ENCODE measurements at places on chromosomes 1 and 21.

GRCh38 chr1:103230061-103230460, 121.7 kb upstream of the COL11A1 start:
- peak; percentile 63 for DNase-seq

GRCh38 chr1:111864862-111865261, 109.2 kb downstream of the DDX20 start:
- DNase-seq, result no peak

DNA sequence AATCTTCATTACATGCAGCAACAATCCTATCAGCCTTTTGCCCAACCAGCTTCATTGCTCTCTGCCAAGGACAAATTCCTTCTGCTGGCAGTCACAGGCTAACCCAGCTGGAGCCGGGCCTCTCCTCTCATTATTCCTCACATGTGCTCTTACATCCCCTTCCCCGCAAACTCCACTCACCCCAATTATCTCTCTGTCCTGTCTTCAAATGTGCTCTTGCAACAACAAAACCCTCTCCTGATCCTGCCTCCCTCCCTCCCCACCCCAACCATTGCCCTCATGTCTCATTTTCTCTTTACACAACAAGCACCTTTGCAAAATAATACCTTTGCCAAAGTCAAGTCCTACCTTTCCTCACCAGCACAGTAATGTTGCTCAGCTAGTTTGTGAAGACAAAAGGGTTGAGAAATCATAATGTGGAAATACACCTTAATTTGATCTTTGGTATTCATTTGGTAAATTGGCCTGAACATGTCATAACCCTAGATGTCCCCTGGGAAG, 36.0 kb upstream of the DHCR24 start:
- DNase-seq, result no peak

DNA sequence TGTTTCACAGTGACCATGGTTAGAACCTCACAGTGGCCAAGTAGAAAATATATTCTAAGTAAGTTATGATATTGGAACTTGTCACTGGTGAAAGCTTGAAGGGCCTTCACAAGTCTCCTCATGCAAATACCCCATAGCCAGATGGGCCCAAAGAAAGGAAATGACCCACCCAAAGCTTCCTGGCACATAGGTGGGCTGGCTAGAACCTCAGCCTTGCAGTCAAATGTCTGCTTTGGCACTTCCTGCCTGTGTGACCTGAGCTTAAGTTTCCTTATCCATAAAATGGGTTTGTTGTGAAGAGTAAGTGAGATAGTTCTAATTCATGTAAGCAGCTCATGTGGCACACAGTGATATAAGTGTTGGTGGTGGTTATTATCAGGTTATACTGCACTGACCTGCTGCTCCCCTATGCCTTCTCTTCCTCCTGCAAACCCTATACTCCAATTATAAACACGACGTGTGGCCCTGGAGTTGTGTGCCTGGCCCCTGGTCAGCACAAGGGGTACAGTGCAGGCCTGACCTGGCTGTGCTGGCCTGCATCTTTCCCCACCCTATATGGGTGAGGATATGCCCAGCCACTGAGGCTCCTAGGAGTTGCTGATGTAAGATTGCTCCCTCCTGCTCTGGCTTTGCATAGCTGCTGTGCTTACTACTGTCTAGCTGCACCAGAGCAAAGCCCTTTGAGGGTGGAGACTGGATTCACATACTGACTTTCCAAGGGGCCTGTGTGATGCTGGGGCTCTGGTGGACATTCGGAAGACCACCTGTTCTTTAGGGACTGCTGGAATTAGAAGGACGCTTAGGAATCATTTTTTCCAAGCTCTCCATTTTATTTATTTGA, 4.7 kb upstream of the SLFNL1 start:
- no peak for DNase-seq

DNA sequence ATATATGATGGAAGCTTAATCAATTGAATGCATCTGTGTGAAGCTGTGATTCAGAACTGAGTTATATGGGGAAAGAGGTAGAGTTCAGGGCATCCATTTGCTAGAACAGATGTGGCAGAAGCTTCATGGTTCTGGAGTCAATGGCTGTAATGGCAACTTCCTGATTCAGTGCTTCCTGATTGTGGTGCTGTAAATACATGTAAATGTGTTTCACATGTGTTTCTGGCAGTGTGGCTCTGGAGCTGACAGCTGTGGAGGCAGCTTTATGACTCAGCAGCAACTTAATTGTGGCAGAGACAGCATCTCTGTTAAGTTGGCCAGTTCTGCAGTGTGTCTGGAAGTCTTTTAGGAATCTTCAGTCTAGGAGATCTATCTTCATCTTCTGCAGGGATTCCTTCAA, 226.6 kb upstream of the ZRANB2 start:
- peak; percentile 55 for DNase-seq

DNA sequence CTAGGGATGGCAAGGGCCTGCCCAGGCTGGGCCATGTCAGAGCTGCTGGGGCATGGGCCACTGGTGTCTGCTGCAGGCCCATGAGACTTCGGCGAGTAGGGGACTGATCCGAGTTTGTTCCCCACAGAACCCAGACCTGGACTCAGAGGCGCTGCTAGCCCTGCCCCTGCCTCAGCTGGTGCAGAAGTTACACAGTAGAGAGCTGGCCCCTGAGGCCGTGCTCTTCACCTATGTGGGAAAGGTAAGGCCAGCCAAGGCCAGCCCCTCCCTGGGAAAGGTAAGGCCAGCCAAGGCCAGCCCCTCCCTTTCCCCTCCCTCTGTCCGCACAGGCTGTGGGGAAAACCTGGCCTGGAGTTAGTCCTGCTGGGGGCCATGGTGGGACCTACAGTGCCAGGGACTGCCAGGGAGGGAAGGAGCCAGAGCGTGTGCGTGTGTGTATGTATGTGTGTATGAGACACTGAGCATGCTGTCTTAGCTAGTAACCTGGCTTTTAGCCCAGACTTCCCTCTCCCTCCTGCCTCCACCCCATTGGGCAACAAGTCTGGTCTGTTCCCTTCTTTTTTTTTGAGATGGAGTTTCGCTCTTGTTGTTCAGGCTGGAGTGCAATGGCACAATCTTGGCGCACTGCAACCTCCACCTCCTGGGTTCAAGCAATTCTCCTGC, 8.0 kb downstream of the FAAH start:
- DNase-seq, result peak; percentile 75

DNA sequence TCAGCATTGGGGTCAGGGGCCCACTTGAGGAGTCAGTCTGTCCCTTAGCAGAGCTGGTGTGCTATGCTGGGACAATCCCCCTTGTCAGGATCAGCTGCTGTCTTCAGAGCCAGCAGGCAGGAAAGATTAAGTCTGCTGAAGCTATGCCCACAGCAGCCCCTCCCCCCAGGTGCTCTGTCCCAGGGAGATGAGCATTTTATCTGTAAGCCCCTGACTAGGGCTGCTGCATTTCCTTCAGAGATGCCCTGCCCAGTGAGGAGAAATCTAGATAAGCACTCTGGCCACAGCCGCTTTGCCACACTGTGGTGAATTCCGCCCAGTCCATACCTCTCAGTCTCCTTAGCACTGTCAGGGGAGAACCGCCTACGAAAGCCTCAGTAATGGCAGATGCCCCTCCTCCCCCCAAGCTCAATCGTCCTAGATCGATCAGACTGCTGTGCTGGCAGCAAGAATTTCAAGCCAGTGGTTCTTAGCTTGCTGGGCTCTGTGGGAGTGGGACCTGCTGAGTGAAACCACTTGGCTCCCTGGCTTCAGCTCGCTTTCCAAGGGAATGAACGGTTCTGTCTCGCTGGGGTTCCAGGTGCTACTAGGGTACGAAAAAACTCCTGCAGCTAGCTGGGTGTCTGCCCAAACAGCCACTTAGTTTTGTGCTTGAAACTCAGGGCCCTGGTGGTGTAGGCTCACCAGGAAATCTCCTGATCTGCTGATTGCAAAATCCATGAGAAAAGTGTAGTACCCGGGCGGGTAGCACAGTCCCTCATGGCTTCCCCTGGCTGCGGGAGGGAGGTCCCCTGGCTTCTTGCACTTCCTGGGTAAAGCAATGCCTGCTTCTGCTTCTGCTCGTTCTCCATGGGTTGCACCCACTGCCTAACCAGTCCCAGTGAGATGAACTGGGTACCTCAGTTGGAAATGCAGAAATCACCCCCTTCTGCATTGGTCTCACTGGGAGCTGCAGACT, 25.1 kb upstream of the TP53BP2 start:
- no peak for DNase-seq

- peak; percentile 32 for DNase-seq
Measured at GRCh38 chr1:83905315-83905907, 93.5 kb downstream of the TTLL7 start.

GRCh38 chr21:30104241-30104640, 62.4 kb downstream of the CLDN17 start:
- no peak for DNase-seq

DNA sequence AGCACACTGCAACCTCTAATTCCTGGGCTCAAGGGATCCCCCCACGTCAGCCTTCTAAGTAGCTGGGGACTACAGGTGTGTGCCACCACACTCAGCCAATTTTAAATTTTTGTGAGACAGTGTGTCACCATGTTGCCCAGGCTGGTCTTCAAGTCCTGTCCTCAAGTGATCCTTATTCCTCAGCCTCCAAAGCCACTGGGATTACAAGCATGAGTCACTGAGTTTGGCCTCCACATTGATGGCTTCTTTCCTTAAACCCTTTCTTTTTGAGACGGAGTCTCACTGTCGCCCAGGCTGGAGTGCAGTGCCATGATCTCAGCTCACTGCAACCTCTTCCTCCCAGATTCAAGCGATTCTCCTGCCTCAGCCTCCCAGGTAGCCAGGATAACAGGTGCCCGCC, 7.6 kb downstream of the KPNA6 start:
- peak; percentile 47 for DNase-seq

GRCh38 chr1:38151399-38151798, 104.8 kb upstream of the POU3F1 start:
- no peak for DNase-seq

GRCh38 chr1:6267686-6268322, 6.9 kb upstream of the GPR153 start:
- peak; percentile 30 for DNase-seq

DNA sequence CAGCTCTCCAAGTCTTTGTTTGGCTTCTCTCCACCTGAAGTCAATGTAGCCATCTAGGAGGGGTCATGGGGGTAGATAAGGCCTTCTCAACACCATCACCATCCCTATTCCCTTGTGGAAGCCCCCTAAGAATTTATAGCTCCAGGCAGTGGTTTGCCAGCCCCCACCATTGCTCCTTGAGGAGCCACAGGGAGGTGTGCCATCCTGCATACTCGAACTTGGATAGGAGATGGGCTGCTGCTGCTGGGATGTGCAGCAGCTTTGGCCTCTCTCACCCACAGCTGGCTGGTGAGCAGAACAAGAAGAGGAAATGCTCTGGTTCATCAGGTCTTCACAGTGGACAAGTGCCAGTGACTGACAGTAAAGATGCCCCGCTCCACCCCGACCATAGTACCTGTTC, 4.8 kb downstream of the NAXE start:
- no peak for DNase-seq

DNA sequence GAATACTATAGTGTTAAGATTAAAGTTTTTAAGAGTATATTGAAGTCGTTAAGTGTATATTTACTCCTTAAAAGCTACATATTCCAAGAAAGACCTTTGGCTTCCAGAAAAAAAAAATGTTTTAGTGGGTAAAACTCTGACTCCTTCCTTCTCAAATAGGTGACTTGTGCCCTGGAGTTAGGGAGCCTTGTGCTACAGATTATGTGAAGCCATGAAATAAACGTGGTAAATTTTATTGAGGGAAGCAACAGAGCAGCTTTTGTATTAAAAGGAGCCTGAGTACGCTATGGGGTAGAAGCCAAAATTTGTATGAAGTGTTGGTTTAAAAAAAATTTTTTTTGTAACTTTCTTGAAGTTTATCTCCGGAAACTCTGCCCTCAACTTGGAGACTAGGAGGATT, 994 bp downstream of the RO60 start:
- DNase-seq, result no peak

GRCh38 chr1:184881941-184882913, 92.1 kb downstream of the NIBAN1 start:
- no peak for DNase-seq

DNA sequence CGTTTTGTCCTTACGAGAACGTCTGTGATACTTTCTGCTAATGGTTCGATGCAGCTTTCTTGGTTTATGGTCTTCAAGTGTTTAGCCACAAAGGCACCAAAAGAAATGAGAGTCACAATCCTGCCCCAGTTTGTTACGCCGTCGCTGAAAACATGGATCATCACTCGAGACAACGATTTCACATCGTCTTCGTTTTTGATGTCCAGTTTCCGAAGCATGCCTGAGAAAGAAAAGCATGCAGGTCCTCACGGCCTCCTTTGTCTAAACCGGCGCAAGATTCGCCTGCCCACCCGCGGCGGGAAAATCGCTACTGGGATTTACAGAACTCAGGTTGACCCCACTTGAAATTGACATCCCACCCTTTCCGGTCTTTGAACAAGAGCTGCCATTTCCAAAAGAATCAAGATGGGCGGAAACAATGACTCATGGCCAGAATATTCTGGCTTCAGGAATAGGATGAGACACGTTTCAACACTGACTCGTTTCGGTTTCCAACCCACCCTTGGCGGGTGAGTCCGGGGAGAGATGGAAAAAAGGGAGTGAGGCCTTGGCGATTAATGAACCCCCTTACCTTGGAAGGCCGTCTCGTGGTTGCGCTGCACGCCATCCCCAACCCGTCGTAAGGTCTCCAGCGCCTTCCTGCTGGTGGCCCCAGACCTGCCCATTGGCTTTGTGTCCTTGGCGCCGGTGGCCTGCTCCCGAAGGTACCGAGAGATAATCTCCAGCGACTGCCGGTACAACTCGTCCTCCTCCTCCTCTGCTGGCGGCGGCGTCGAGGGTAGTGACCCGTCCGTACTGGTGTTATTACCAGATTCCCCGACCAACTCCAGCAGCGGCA, 919 bp downstream of the MCL1 start:
- DNase-seq, result peak; percentile 91

- no peak for DNase-seq
Measured at GRCh38 chr1:169565335-169566271, 20.7 kb downstream of the F5 start.

DNA sequence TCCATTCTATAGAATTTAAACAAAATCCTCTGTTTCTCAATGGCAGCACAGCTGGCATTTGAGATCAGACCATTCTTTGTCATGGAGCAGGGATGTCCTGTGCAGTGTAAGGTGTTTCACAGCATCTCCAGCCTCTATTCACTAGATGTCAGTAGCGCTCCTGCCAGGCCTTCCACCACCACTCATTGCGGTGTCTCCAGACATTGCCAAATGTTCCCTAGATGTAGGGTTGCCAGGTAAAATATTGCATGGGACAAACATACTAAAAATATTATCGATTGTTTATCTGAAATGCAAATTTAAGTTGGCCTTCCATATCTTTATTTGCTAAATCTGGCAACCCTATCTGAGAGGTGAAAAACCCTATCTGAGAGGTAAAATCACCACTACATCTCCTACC, 11.7 kb downstream of the ITLN2 start:
- DNase-seq, result no peak

DNA sequence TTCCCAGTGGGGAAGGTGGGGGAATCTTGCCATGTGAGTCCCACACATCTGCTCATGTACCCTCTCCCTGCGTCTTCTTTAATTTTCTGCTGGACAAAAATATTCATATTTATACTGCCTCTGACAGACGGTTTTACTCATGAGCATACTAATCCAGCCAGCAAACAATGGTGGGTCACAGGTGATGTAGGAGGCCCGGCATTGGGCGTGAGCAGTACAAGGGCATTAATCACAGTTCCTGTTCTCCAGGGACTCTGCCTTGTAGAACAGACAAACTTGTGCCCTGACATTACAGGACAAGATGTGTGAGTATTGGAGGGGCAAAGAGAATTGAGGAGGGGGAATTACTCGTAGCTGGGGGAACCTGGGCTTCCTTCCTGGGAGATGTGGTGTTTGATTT, 25.0 kb downstream of the MTARC1 start:
- no peak for DNase-seq

GRCh38 chr1:9737057-9737456, 85.5 kb downstream of the PIK3CD start:
- no peak for DNase-seq
